ENCODE measurements at places on chromosomes 2 and 18.

DNA sequence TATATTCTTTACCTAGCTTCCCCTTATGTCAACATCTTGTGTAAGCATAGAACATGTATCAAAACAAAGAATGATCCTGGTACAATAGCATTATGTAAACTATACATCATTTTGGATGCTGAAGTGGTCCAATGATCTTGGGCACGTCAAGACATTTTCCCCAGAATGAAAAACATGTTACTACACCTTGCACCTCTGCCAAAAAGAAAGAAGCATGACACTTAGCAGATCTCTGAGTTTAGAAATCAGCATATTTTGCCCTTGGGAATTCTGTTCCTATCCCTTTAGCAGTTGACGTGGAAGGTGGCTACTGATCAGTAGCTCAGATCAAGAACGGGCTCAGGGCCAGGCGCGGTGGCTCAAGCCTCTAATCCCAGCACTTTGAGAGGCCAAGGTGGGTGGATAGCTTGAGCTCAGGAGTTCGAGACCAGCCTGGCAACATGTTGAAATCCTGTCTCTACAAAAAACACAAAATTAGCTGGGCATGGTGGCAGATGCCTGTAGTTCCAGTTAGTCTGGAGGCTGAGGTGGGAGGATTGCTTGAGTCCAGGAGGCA lies 1.7 kb upstream of the LCLAT1 start:
- no peak for DNase-seq

DNA sequence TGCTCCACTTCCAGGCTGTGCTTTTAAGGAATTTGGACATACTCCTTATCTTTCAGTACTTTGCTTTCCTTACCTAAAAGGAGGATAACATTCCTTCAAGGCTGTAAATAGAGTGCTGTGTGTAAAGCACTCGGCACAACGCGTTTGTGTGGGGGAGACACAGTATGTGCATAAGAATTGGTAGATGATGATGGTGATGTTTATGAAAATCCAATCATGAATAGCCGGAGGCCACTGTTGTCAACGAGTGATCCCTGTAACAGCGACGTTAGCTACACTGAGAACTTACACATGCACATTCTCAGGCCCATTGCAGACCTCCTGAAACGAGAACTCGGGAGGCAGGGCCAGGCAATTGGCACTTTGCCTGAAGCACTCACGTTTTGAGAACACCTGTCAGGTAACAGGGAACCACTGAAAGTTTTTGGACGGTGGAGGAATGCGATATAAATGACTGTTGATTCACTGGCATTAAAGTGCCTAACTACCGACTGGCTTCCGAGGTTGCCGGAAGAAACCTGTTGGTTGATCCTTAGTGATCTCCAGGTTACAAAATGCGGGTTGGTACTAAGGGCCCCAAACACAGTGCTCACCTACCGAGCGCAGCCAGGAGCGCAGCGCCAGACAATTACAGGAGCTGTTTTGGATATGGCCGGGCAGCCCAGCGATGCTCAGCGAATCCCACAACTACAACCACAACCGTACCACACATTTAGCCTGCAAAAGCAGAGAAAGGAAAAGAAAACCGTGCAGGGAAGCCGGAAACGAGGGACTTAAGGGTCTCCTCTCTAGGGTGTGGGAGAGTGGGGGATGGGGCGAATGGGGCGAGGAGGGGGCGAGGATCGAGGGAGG lies 1.0 kb upstream of the MAP4K4 start:
- no peak for DNase-seq

GRCh38 chr2:101776172-101777043 lies 78.9 kb downstream of the MAP4K4 start:
- DNase-seq: no peak

DNA sequence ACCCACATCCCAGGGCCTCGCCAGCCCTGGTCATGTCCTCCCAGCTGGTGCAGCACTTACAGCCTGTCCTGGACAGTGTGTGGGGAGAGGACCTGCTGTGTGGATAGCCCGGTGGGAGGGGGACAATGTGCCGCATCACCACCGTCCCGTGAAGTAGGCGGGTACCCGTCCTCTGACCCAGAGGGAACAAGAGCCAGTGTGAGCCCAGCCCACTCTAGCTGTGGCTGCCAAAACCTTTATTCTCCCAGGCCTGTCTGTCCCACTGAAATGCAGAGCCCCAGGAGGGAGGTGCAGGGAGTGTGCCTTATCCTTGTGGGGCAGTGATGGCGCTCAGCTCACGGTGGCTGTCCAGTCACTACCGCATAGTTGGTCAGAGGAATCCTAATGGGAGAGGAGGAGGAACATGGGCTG lies 1.7 kb downstream of the TRAF3IP1 start:
- no peak for DNase-seq

GRCh38 chr2:216363221-216363620 lies 9.1 kb downstream of the MARCHF4 start:
- no peak for DNase-seq

GRCh38 chr2:187224989-187225388 lies 223.1 kb downstream of the CALCRL start:
- no peak for DNase-seq

GRCh38 chr2:41965909-41966295 lies 81.9 kb upstream of the PKDCC start:
- no peak for DNase-seq

DNA sequence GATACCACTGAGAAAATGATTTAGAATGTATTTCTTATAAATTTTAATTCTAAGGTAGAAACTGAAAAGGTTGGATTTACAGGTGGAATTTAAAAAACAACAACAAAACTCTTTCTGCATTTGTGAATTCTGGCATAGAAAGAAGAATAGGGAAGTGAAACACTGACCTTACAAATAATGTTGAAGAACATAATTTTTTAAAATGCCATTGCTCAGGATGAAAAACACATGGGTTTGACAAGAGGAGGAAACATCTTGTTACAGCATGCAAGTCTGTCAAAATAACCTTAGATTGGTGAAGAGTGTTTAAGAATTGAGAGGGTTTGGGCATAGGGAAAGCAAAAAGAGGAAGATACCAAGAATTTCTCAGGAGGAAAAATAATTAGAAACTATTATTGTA lies 184.3 kb downstream of the UBE2E3 start:
- no peak for DNase-seq

DNA sequence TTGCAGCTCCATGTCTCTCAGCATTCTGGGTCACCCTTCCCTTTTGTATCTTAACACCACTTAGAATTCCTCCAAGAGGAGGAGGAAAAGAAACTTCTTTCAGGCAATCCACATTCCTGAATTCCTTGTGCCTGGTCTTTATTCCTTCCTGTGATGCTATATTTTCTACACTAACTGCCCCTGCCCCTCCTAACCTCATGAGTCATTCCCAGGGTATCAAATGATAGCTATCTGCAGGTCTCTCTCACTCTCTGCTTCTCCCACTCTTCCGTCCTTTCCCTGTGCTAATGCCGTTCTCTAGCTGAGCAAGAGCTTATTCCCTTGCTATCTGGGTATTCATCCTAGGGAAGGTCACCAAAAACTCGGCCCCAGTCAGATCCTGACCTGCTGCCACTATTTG lies 395.0 kb upstream of the TCF4 start:
- DNase-seq: no peak

DNA sequence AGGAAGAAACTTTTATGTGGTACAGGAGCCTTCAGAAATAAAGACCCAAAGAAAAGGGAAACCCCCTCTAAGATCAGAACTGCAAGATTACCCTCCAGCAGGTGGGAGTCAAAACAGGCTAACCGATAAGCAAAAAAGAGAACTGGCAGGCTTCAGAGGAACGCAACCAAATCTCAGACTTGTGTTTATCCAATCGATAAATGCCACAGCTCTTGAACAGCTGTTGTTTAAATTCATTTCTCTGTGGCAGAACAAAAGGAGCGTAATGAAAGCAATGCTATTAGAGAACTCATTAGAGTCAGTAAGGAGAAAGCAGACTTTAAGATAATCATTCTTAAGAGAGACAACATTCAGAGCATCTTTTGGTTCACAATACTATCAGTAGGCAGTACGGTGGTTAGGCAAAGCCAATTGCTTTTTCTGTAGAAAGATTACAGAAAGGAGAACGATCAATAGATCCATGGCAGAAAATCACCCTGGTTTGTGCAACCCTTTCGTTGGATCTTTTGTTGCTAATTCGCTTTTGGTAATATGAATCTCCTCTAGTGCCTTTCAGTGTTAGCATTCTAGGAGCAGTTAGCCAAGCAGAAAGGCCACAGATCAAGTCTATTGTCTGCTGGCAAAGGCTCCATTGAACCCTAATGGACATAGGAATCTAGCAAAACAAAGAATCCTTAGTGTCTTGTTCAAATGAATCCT lies 476.4 kb upstream of the CHST9 start:
- no peak for DNase-seq

DNA sequence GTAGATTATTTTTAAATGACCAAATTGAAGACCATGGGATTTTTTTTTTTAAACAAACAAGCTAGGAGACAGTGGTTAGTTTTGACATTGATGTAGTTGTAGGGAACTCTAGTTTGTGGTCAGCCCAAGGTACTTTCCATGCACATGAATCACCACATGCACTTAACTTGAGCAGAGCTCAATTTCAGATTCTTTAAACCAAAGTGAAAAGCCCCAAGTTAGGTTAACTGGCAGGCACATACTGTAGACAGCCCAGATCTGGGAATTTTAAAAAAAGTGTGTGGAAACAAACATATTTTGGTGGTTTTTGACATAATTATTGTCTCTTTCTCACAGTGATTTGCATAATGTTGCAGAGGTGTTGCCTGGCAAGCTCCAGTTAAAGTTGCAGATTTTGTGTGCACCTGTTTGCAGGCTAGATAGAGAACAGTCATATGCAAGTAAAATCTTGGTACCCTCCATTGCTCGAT lies 88.4 kb downstream of the BCL2L11 start:
- no peak for DNase-seq

DNA sequence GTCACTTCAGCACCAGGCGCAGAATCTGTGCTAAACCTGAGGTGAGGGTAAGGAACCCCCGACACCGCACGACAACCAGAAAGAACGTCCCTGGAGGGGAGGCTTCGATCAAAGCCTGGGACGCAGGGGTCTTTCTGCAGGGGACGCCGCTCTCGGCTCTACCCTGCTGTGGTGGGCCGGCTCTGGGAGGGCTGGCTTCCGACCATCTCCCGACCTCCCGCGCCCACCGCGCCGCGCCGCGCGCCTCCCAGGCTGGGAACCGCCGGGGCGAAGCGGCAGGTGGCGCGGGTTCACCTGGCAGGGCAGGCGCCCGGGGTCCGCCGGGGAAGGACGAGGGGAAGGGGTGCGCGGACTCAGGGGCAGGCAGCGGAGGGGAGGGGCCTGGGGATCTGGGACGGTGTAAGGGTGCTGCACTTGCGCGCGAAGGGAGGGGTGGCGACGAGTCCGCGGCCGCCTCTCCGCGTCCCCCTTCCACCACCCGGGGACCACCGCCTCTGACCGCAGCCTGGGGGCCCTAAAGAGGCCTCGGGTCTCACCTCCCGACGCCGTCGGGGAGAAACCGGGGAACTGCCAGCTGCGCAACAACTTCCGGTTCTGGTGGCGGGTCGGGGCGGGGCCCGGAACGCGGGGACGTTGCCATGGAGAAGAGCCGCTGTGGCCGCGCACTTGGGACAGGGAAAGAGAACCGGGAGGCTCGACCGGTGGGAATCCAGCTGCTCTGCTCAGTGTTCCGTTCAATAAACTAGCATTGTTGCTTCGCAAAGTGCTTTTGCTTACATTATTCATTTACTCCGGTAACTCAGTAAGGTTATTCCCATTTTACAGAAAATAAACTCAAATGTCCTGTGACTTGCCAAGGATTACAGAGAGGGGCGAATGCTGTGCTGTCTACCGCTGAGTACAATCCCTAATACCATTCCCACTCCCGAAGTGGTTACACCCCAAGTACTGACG lies at the start of gene ZNF396:
Gene ZNF396 (minus strand): TSS at position 596 of the 954 bp plus-strand sequence. CDS start 3,045 bp downstream, outside the sequence.
- peak; percentile 63 for DNase-seq

- DNase-seq: no peak
Measured at GRCh38 chr2:74186038-74186437, 7.4 kb upstream of the MOB1A start.

Data from GM19239 (cell line).